T follicular helper cell (primary cell): ENCODE measurements at places on chromosomes 11 and 22.

GRCh38 chr22:22554587-22555284 lies 4.3 kb downstream of the PRAME start:
- DNase-seq = no peak

DNA sequence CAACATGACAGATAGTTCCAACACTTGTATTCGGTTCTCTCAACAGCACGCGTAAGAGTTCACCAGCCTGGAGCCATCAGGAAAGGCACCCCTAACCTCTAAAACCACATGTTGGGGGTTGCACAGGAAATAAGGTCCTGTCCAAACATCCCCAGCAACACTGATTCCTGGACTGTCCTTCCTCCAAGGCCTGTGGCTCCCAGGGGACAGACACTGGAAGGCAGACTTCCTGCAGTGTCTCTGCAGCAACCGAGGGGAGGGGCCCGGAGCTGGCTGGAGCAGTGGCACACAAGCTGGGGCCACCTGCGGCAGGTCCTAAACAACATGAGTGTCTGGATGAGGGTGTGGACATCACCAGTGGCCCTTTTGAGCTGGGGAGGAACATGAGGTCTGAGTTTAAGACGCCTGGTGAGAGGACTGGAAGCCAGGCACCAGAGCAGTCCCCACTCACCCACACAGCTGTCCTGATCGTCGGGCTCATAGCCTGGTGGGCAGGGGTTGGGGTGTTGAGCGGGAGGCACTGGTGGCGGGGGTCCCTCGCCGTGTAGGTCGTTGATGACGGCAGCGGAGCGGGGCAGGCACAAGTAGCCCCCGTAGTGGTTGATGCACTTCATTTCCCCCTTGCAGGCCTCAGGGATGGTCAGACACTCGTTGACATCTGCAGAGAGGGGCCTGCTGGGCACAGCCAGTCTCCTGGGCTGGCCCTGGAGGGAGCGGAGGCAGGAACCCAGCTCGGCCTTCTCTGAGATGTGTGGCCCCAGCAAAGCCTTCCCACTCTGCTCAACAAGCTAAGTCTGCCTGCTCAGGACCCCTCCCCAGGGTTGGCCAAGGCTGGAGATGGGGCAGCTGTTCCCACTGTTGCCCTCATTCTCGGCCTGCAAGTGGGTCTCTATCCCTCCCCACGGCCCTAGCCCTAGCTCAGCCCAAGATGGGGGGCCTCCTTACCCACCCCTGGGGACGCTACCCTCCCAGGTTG lies 1.6 kb downstream of the EFEMP2 start:
- no peak for DNase-seq

DNA sequence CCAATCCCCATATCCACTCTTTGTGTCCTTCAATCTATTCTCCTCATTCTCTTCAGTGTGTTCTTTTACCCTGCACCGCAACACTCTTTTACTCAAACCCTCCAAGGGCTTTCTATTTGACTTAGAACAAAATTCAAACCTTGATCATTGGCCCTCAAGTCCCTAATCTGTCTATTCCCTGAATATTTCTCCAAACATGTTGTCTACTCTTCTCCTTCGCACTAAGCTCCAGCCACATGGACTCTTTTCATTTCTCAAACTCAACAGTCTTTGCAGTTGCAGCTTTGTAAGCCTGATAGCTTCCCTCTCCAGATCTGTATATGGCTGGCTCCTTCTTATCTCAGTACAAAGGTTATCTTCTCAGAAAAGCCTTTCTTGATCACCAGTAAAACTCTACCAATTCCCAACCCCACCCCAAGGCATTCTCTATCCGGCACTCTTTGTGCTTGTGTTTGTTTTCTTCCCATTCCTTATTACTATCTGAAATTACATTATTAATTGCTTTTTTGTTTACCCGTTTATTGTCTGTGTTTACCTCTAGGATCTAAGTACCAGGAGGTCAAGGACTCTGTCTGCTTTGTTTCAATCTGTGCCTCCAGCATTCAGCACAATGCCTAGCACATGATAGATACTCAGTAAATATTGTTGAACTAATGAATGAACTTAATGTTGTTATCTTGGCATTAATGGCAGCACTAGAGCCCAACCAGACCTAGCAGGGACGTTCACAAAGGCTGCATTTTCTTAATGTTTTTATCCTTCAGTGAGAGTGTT lies 147.4 kb downstream of the BBOX1 start:
- no peak for DNase-seq

DNA sequence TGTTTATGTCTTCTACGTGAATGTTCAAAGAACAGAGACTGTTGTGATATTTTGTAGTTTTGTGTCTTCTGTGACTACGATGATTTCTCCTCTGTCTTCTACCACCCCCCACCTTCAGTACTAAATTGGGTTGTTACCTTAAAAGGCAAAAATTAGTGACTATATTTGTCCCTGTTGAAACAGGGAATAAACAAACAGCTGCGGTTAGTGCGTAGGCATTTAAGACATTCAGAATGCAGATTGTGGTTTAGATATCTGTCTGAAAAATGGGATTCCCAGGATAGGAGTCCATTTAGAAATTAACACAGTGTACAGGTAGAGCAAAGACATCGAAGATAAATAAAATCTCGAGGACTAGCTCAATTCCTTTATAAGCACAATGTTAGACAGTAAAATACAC lies 15.6 kb upstream of the ARHGAP42 start:
- no peak for DNase-seq

- DNase-seq = no peak
Observed at GRCh38 chr22:33326540-33327295, 268.5 kb upstream of the SYN3 start.

GRCh38 chr11:7320306-7320705 lies 68.6 kb downstream of the SYT9 start:
- no peak for DNase-seq

GRCh38 chr11:118010738-118011461 lies 24.7 kb downstream of the IL10RA start:
- DNase-seq = no peak

DNA sequence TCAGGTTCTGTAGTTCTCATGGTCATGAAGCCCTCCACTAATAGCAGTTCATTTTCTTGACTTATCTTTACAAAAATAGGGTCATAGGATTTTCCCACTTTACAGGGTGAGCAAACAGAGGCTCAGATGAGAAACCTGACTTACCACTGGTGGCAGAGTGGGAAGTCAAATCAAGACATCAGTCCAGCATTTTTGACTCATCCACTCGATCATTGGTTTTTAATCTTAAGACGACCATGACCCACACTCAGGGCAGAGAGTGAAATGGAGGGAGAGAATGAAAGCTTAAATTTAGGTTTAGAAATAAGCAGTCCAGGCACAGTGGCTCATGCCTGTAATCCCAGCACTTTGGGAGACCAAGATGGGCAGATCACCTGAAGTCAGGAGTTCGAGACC lies 42.1 kb downstream of the RTL6 start:
- DNase-seq = no peak

DNA sequence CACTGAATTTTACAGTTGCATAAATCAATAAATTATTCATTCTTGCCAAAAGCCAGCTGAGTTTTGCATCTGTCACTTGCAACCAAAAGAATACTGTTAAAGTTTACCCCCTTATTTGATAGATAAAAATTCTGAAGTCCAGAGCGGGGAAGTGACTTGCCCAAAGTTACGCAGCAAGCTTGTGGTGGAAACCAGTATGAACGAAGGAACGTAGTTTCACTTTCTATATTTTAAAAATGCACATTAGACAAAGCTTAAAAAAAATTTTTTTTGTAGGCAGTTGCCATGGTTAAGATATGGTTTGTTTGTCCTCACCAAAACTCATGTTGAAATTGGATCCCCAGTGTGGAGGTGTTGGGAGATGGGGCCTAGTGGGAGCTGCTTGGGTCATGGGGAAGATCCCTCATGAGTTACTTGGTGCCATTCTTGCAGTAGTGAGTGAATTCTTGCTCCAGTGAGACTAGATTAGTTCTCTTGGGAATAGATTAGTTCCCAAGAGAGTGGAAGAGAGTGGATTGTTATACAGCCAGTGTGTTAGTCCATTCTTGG lies 46.3 kb upstream of the SEZ6L start:
- no peak for DNase-seq

DNA sequence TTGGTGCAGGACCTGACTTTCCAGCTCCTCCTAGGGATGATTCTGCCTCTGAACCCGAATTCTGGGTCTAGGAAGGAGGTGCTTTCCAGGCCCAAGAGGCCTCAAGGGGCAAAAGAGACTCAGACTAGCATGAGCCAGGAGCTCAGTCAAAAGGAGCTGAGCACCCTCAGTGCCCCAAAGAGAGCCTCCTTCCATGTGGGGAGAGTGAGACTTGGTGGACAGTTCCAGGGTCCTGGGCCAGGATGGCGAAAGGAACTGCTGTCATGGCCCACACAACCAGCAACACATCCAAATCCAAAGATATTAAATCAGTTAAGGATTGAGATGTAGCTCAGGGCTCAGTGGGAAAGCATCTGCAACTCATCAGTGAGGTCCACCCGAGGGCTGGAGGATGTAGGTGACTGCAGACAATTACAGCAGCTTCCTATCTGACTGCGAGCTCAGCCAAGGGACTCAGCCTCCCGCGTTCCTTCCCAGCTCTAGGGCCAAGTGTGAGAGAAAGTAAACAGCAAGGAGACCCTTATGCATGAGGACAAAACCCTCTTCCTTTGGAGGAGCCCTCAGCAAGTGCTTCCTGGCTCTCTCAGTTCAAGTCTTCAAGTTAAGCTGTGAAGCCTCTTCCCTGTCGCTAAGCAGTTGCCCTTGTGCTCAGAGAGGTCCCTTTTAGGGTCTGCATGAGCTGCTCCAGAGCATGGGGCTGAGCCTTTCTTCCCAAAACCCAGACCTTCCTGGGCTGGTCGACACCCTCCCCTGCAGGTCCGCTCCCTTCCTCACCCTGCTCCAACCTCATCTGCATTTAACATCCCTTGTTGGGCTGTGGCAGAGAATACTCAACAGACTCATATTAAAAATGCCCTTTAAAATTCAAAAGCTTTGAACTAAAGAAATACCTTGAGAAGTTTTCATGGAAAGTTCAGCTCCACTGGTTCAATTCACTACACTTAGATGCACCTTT lies 35.8 kb downstream of the C11orf58 start:
- DNase-seq = no peak
